Heart left ventricle (tissue), 16 donors: ENCODE measurements at places on chromosomes 5 and 9. TPM values are rescaled to one million over a fixed set of nuclear protein-coding genes. Genes with fewer than 3 reads are reported as not detected.

DNA sequence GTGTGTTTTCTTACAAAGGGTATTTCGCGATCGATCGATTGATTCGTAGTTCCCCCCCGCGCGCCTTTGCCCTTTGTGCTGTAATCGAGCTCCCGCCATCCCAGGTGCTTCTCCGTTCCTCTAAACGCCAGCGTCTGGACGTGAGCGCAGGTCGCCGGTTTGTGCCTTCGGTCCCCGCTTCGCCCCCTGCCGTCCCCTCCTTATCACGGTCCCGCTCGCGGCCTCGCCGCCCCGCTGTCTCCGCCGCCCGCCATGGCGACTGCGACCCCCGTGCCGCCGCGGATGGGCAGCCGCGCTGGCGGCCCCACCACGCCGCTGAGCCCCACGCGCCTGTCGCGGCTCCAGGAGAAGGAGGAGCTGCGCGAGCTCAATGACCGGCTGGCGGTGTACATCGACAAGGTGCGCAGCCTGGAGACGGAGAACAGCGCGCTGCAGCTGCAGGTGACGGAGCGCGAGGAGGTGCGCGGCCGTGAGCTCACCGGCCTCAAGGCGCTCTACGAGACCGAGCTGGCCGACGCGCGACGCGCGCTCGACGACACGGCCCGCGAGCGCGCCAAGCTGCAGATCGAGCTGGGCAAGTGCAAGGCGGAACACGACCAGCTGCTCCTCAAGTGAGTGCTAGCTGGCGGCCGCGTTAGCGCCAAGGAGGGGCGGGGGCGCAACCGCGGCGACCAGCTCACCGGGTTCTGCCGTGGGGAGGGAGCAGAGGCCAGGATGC is 480 bp downstream of the LMNB1 start:
- H3K36me3 ChIP-seq: no peaks in the 10 kb centered on the region
- H3K4me1 ChIP-seq: peaks cover 4% of the 10 kb centered on the region
- H3K27ac ChIP-seq: peak overlapping the region; percentile 92
- H3K27me3 ChIP-seq: no peaks in the 10 kb centered on the region

DNA sequence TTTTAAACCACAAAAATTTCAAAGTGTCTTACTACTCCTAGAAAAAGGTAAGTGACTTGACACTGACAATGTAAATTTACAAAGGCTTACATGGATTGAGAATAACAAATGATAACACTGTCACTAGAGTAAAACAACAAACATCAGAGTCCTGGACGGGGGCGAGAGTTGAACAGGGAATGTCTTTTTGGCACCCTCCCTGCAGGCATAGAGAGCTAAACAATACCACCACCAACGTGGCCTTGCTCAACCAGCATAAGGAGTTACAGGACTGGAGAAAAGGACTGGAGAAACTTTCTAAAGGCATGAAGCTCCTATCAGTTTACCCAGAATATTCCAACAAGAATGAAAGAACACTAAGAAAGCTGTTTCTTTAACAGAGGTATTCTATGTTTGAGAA is 55.3 kb downstream of the PTBP3 start:
- peaks cover 15% of the 10 kb centered on the region for H3K4me1 ChIP-seq
- no peaks in the 10 kb centered on the region for H3K36me3 ChIP-seq
- no peak for DNase-seq
- no peak overlapping the region for H3K27ac ChIP-seq

DNA sequence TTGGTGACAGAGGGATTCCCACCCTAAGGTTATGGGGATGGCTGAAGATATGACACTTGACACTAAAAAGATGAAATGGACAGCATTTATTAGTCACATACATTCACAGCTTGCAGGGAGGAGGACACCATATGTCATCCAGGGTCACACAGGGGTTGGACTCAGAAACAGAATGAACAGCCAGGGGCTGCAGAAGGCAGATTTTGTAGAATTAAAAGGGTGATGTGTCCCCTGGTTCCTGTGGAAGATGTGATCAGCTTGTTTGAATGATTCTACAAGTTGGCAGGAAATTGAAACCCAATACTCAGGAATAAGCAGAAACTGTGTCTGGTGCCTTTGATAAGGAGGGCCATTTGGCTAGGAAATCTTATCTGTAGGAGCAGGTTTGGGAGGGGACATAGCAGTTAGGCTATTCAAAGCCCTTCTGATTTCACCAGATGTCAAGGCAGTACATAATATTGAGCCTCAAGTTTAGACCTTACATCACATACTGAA is 102.3 kb upstream of the GRIN3A start:
- H3K4me1 ChIP-seq: no peaks in the 10 kb centered on the region
- H3K4me3 ChIP-seq: no peak overlapping the region
- no peaks in the 10 kb centered on the region for H3K36me3 ChIP-seq
- H3K27me3 ChIP-seq: no peaks in the 10 kb centered on the region

The GRIA1 gene
- not detected for total RNA-seq
